ENCODE measurements at places on chromosomes 13 and 19.

- DNase-seq: peak; percentile 97
Measured at GRCh38 chr19:21835810-21836444, at the start of gene ZNF43. ZNF43 (minus strand) TSS chr19:21836182; CDS start chr19:21836038, 144 bp downstream.

DNA sequence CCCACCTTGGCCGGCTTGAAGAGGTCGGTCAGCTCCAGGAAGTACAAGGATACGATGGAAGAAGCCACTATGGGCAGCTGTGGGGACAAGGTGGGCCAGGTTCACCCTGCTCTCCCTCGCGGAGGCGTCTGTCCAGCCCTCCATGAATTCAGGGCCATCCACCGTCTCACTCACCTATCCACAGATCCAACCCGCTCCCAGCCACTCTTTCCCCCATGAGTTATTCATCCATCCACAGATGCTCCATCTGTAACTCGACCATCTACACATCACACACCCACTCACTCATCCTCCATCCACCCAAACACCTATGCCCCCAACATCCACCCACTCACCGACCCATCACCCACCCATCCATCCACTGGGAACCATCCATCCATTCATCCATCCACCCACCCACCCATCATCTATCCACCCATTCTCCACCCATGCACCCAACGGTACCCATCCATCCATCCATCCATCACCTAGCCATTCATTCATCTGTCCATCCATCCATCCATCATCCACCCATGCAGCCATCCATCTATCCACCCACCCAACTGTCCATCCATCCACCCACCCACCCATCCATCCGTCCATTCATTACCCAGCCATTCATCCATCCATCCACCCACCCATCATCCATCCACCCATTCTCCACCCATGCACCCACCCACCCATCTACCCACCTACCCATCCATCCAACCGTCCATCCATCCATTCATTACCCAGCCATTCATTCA lies 5.8 kb downstream of the PLPPR3 start:
- no peak for DNase-seq

DNA sequence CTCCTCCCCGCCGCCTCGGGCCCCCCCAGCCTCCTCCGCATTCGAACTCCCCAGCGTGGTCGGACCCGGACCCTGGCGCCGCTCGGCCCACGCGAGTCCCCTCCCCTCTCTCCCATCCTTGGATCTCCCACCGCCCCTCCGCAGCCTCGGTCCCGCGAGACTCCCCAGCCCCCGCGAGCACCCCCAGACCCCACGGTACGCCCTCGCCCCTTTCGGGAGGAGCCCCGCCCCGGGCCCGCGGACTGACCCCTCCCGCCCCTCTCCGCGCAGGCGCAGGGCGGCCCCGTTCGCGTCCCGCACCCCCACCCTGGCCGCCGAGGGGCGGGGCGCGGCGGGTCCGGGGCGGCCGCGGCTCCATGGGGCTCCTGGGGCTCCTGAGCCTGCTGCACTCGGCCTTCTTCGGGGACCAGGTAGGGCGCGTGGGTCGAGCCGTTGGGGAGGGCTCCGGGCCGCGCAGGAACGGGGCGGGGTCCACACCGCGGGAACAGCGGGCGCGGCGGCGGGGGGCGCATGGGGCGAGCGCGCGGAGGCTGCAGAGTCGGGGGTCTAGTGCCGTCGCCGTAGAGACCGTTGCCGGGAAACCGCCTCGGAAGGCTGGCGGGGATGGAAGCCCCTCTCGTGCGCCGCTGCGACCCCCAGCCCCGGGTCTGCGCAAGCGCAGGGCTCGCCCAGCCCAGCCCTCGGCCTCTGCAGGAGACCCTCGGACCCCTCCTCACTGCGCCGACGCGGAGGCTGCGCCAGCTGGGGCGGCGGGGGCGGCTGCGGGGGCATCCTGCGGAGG lies 3.8 kb upstream of the APC2 start:
- peak; percentile 40 for DNase-seq

GRCh38 chr19:41353466-41354342 lies at the start of gene TGFB1:
TGFB1 (minus strand) TSS chr19:41353922; CDS start chr19:41353044, 878 bp downstream.
- DNase-seq: peak; percentile 87

GRCh38 chr19:43812688-43813087 lies 10.4 kb upstream of the LYPD5 start:
- DNase-seq: no peak

- DNase-seq: no peak
Measured at GRCh38 chr19:1634242-1634937, 18.0 kb downstream of the TCF3 start.

Data from ELR (cell line).